ENCODE measurements at places on chromosomes 11 and 22. TPM values are rescaled to one million over a fixed set of nuclear protein-coding genes. Genes with fewer than 3 reads are reported as not detected.

The RIMBP3B gene
- total RNA-seq, result 0.24 TPM

The NCAPD3 gene
- 126 TPM for total RNA-seq

The PRMT3 gene
- total RNA-seq, result 33.2 TPM

The KDELR3 gene
- total RNA-seq, result 0.57 TPM

The DBX1 gene
- not detected for total RNA-seq

The TMEM86A gene
- 0.15 TPM for total RNA-seq

DNA sequence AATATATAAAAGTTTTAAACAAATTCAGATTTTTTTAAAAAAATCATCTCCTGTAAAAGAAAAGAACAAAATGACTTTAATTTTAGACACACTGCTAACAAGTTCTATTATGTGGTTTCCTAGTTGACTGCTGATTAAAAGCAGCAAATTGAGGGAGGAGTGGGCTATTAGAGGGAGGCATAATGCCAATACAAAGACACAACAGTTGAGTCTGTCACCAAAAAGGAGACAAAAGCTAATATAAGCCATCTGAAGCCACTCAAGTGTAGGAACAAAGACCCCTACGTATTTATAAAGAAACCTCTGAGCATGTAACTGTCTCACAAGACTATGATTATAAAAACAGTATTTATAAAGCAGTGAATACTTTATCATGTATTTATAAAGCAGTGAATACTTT, 28.6 kb downstream of the TMEM123 start:
- H3K27ac ChIP-seq, result no peak overlapping the region
- peaks cover 81% of the 10 kb centered on the region for H3K4me1 ChIP-seq
- H3K4me3 ChIP-seq, result no peak overlapping the region
- H3K36me3 ChIP-seq, result peaks cover 31% of the 10 kb centered on the region

DNA sequence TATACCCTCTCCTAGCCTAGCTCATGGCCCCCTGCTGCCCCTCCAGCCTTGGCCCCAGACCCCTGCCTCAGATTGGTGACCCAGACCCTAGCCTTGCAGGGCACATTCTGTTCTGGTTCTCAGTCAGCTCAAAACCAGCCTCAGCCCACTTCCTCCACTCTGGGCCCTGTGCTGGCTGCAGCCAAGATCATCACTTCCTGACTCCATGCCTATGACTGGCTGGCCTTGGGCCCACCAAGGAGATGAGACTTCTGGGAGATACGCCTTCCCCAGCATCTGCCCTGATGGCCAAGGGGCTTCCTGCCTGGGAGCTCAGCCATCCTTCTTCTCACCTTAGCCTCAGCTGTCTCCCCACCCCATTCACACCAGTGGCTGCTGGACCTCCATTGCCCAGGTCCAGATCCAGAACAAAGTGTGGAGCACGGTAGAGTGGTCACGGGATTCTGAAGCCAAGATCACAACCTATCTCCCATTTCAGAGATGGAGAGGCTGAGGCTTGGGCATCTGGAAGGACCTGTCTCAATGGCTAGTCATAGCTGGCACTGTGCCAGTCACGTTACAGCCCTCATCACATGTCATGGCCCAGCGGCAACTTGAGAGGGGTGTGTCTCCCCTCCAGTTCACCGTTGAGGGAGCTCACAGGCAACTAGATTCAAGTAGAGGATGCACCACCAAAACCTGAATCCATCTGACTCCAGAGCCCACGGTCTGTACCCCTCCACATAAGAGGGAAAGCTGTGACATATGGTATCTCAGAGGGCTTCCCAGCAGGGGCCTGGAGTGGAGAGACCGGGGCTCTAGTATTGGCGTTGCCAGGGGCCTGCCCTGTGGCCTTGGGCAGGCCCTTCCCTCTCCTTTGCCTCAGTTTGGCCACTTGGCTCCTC, 43.0 kb upstream of the KLHL35 start:
- peaks cover 16% of the 10 kb centered on the region for H3K4me1 ChIP-seq
- peak overlapping the region; percentile 83 for H3K27ac ChIP-seq
- H3K4me3 ChIP-seq, result no peak overlapping the region

DNA sequence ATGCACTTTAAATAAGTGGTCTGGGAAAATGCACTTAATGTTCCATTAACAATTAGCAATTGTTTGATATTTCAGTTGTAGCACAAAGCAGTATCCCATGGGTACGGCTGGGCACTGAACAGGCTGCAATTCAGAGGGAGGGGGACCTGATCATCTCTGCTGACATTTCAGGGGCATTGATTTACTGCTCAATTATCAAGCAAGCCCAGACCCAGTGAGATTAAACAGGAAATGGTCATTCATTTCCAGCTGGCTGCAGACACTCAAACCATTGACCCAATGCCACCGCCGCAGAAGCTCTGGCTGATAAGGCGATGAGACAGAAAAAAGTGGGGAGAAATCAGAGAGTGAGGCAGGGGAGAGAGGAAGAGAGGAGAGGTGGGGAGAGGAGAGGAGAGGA, 1.2 kb downstream of the GPR83 start:
- H3K4me1 ChIP-seq, result peaks cover 11% of the 10 kb centered on the region
- DNase-seq, result no peak
- H3K4me3 ChIP-seq, result no peak overlapping the region
- peaks cover 1% of the 10 kb centered on the region for H3K36me3 ChIP-seq
- peaks cover 49% of the 10 kb centered on the region for H3K27me3 ChIP-seq

DNA sequence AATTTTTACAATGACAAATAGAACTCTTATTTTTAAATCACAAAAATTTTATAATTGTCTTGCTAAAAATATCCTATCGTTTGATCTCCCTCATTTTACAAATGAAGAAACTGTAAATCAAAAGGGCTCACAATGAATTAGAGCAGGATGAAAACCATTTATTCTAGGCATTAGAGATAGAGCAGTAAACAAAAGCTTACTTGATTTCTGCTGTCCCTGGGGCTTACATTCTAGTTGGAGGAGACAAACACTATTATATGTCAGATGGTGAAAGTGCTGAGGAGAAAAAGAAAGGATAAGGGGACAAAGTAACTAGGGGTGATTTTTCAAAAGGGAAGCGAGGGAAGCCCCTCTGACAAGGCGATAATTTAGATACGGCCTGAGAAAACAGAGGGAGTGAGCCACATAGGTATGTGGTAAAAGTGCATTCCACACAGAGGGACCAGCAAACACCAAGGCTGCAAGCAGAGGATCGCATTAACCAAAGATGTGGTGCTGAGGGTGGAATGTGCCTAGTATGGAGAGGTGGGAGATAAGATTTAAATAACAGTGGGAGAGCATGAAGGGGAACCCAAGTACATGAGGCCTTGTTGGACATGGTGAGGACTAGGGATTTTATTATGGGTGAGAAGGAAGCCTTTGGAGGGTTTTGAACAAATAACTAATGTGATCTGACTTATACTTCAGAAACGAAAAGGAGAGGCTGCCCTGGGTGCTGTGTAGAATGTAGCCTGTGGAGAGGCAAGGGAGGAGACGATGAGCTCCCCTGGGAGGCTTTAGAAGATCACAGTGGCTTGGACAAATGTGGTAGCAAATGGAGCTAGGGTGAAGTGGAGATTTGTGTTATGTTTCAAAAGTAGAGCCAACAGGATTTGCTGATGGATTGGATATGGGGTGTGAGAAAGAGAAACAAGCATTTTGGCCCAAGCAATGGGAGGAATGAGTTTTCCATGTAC, 62.1 kb downstream of the PDHX start:
- H3K27ac ChIP-seq, result no peak overlapping the region
- DNase-seq, result no peak
- peaks cover 12% of the 10 kb centered on the region for H3K4me1 ChIP-seq
- H3K36me3 ChIP-seq, result peaks cover 40% of the 10 kb centered on the region
- H3K4me3 ChIP-seq, result no peak overlapping the region

GRCh38 chr11:5626196-5626595, 1.4 kb downstream of the TRIM34 start:
- no peak for DNase-seq
- no peaks in the 10 kb centered on the region for H3K27me3 ChIP-seq
- H3K4me1 ChIP-seq, result peaks cover 39% of the 10 kb centered on the region

DNA sequence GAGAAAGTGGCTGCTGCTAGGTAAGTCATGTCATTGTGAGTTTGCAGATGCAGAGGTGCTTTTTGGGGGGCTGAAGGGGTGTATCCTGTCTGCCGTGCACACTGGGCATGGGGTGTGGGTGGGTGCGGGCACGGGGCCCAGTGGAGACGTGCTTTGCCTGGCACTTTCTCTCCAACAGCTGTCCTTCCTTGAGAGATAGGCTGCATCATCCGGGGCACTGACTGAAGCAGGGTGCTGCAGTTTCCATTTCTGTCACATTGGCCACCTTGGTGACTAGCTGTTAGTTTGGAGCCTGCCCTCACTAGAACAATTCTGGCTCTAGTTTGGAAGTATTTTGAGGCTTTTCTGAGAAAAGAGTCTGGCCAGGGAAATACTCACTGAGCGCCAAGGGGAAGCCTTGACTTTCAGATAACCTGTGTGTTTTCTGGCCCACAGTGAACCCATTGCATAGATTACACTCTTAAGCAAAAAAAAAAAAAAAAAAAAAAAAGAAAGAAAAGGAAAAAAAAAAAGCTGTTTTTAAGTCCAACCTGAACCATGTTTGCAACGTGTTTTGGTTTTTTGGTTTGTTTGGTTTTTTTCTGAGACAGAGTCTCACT, 219.2 kb downstream of the NAV2 start:
- no peaks in the 10 kb centered on the region for H3K36me3 ChIP-seq
- DNase-seq, result no peak
- H3K27ac ChIP-seq, result no peak overlapping the region
- H3K4me3 ChIP-seq, result no peak overlapping the region
- H3K27me3 ChIP-seq, result no peaks in the 10 kb centered on the region

DNA sequence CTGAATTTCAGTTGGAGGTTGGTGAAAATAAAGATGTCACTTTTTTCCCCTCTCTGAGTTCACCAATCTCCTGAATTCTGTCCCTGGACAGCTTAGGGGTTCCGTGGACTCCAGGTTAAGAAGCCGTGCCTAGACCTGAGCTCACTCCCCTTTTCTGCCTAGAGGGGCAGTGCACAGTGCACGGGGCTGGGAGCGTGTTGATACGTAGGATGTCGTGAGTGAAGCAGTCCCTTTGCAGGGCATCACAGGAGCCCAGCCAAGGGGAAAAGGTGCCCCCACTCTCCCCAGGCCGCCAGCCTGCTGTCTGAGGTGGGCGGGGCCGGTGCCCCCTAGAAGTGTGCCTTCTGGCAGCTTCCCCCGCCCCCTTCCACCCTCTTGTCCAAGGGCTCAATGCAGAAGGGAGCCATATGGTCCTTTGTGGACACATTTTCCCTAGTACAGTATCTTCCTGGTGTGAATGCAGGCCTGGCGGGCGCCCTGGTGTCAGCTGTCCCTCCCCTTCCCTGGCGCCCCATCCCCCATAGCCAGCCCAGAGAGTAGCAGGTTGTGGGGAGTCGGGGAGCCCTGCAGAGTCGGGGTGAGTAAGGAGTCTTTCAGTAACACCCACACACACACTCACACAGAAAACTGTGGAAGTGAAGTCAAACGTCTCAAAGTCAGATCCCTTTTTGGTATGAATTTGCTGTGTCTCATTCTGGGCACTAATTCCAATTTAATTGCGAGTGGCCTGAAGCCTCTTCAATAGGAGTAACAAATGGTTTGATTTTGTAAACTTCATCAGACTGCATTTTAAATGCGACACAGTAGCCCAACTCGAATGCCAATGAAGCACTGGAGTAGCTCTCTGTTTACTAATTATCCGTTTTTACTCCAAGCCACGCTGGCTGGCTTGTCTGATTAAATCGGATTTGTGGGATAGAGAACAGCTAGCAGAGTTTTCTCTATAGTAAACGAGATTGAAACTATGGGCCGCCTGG, 67.5 kb upstream of the NNMT start:
- no peak for DNase-seq
- no peaks in the 10 kb centered on the region for H3K36me3 ChIP-seq
- no peaks in the 10 kb centered on the region for H3K27me3 ChIP-seq
- H3K4me3 ChIP-seq, result no peak overlapping the region

- peaks cover 10% of the 10 kb centered on the region for H3K27me3 ChIP-seq
- no peaks in the 10 kb centered on the region for H3K4me1 ChIP-seq
Observed at GRCh38 chr22:47629791-47630655, 867.6 kb downstream of the TBC1D22A start.

- H3K27ac ChIP-seq, result no peak overlapping the region
- H3K27me3 ChIP-seq, result peaks cover 22% of the 10 kb centered on the region
- no peaks in the 10 kb centered on the region for H3K36me3 ChIP-seq
- H3K4me3 ChIP-seq, result peak overlapping the region; percentile 73
- H3K4me1 ChIP-seq, result peaks cover 16% of the 10 kb centered on the region
Observed at GRCh38 chr11:119316016-119316728, 758 bp downstream of the MCAM start.

DNA sequence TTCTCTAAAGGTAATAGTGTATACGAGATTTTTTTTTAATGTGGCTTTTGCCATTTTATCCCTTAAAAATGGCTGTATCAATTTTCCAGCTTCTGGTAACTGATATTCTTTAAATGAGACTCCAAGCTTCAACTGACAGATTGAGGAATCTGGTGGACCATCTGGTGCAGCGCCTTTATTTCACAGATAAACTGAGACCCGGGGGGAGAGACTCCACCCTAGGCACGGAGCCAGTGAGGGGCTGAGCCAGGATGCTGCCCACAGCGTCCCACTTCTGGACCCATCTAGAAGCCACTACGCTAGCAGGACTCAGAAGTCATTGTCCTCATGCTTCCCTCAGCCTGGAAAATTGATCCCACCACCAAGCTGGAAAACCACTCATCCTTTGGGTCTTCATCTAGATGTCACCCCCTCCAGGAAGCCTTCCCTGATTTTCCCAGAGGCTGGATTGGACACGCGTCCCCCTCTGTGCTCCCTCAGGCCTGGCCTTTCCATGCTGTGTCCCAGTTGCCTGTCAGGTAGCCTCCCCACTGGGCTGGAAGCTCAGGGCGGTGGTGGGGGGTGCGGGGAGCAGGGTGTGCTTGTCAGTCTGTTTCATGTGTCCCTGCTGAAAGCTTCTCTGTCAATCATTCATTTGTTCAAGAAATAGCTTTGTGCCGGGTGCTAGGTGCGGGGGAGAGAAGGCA, 12.3 kb upstream of the CD5 start:
- peaks cover 32% of the 10 kb centered on the region for H3K36me3 ChIP-seq
- H3K4me1 ChIP-seq, result peaks cover 62% of the 10 kb centered on the region
- H3K27me3 ChIP-seq, result no peaks in the 10 kb centered on the region
- peak overlapping the region; percentile 92 for H3K4me3 ChIP-seq
- peak; percentile 7 for DNase-seq
- peak overlapping the region; percentile 99 for H3K27ac ChIP-seq

DNA sequence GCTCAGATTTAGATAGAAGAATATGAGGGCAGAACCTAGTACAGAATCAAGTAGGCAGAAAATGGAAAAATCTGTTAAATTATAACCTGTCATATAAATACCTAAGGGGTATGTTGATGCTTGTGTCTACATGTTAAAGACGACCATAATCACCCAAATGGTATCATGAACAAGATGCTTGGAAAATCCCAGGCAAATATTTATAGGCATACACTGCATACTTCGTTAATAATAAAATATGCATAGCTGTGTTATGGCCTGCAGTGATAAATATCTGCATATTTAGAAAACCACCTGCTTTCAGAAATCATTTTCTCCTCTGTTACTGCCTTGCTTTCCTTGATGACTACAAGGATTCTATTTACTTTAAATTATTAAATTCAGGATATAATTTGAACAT, 18.9 kb upstream of the DDX10 start:
- H3K27me3 ChIP-seq, result no peaks in the 10 kb centered on the region
- no peaks in the 10 kb centered on the region for H3K4me1 ChIP-seq
- DNase-seq, result no peak

Measured in activated naive CD4-positive, alpha-beta T cell treated with anti-CD3 and anti-CD28 coated beads for 36 hours (primary cell).